Mammary epithelial cell (primary cell): ENCODE measurements at places on chromosomes 5 and 9.

DNA sequence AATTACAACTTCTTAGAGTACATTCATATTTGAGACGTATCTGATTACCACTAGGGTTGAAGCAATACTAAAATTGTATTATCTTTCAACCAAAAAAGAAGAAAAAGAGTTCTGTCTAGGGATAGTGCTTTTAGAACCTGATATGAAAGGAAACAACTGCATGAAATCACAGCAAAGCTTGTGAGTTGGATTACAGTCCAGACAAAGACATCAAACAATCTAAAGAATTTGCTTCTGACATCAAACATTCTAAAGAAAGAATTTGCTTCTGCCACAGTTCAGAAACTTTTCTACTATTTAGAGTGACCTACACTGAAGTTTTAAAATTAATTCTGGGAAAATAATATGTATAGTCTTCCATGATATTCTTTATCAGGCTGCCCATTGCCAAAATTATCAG, 1141.1 kb upstream of the ACO1 start:
- DNase-seq, result no peak

DNA sequence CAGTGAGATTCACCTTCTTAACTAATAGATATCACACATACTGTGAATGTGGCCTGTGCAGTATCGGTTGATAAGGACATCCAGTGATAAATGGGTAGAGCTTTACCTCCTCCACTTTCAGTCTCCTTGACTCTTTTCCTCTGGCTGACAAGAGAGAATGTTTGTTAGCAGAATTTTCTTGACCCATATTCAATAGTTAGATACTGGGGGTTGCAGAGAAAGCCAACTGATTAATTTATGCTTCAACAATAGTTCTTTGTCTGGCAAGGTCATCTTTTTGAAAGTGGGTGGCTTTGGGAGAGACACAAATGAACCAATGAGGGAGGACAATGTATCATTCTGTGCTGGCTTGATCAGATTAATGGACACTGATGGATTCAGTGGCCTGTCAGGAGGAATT, 30.3 kb downstream of the TTC23L start:
- no peak for DNase-seq

GRCh38 chr5:181100121-181100875, 30.7 kb downstream of the OR2V1 start:
- no peak for DNase-seq

DNA sequence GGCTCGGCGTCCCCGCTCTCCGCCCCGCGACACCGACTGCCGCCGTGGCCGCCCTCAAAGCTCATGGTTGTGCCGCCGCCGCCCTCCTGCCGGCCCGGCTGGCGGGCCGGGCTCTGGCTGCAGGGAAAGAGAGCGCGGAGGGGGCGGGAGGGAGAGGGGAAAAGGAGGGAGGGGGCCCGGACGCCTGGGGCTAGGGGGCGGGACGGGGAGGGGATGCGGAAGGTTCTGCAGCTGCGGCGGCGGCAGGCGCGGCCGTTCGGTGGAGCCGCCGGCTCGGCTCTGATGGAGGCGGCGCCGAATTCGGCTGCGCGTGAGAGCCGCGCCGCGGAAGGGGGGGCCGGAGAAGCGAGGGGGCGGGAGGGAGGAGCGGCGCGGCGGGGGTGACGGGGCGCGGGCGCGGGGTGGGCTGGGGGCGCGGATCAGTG, at the start of gene MARCHF11:
MARCHF11 (minus strand) TSS at position 281 of the 425 bp plus-strand sequence; CDS start at position 65, 216 bp downstream.
- DNase-seq, result no peak

GRCh38 chr9:2299843-2300205, 284.7 kb downstream of the SMARCA2 start:
- DNase-seq, result no peak
